A549 treated with Mapracorat at 1 μM for 4 hours (cell line): ENCODE measurements at places on chromosomes 12 and 14. TPM values are rescaled to one million over a fixed set of nuclear protein-coding genes. Genes with fewer than 3 reads are reported as not detected.

The HOXC11 gene
- total RNA-seq = 0.62 to 0.92 TPM (median 0.85 TPM) in 5 replicates

The STON2 gene
- total RNA-seq = 1.3 to 1.8 TPM (median 1.5 TPM) in 5 replicates

The CSRNP2 gene
- 11.0 to 13.9 TPM (median 12.8 TPM) in 5 replicates for total RNA-seq

The ASIC1 gene
- total RNA-seq = 5.0 to 6.3 TPM (median 5.3 TPM) in 5 replicates

The NDRG2 gene
- 2.2 to 3.9 TPM (median 2.7 TPM) in 5 replicates for total RNA-seq

The CCDC197 gene
- not detected in 5 replicates for total RNA-seq

The ZBTB25 gene
- 4.2 to 6.8 TPM (median 5.6 TPM) in 5 replicates for total RNA-seq

The CFL2 gene
- total RNA-seq = 103 to 122 TPM (median 109 TPM) in 5 replicates

The AQP6 gene
- 0.11 TPM in 1 of 5 replicates, not detected in the others for total RNA-seq

The RFLNA gene
- total RNA-seq = 0.20 TPM in 1 of 5 replicates, not detected in the others

The BDKRB1 gene
- total RNA-seq = 0.30 to 0.68 TPM (median 0.47 TPM) in 5 replicates

The NCAPD2 gene
- 56.5 to 62.5 TPM (median 60.7 TPM) in 5 replicates for total RNA-seq

The SPX gene
- total RNA-seq = 2.8 to 4.0 TPM (median 3.3 TPM) in 5 replicates

The RIC8B gene
- 7.9 to 11.0 TPM (median 8.8 TPM) in 5 replicates for total RNA-seq

The ACTN1 gene
- total RNA-seq = 179 to 208 TPM (median 192 TPM) in 5 replicates

The INHBC gene
- total RNA-seq = not detected in 5 replicates

The ERH gene
- 317 to 360 TPM (median 340 TPM) in 5 replicates for total RNA-seq

The KCNC2 gene
- total RNA-seq = not detected in 5 replicates

The B4GALNT3 gene
- 0.35 to 1.1 TPM (median 0.68 TPM) in 5 replicates for total RNA-seq

The ETFRF1 gene
- 7.2 to 11.2 TPM (median 8.8 TPM) in 5 replicates for total RNA-seq

The MAP3K9 gene
- 4.4 to 6.5 TPM (median 5.4 TPM) in 5 replicates for total RNA-seq

The JPH4 gene
- total RNA-seq = 0.05 to 0.06 TPM (median 0.06 TPM) in 3 of 5 replicates, not detected in the others

The HCAR1 gene
- 0.02 to 0.06 TPM (median 0.05 TPM) in 3 of 5 replicates, not detected in the others for total RNA-seq

The ESYT1 gene
- 64.8 to 72.3 TPM (median 67.4 TPM) in 5 replicates for total RNA-seq

The CPSF2 gene
- 28.4 to 43.6 TPM (median 38.7 TPM) in 5 replicates for total RNA-seq

The LLPH gene
- total RNA-seq = 50.5 to 61.2 TPM (median 52.9 TPM) in 5 replicates

The KRT6C gene
- total RNA-seq = not detected in 5 replicates
